ENCODE measurements at places on chromosomes 6 and 20.

- DNase-seq, result no peak
Measured at GRCh38 chr20:1724901-1725300, 67.3 kb upstream of the SIRPG start.

DNA sequence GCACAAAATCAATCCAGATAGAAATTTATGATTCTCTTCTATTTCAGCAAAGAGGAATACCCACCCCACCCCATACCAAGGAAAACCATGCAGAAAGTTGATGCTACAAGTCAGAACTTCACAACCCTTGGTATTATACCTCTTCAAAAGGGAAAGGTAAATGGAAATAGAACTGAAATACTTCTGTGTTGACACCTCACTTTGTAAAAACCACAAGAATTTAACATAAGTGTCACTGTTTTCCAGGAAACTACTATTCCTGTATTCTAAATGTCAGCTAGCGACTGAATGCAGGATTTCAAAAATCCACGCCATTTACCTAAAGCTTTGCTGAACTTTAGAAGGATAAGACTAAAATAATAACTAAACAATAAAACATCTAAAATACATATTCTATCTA lies 3.6 kb downstream of the CPNE1 start:
- no peak for DNase-seq

GRCh38 chr6:164014346-164015087 lies 600.0 kb downstream of the QKI start:
- no peak for DNase-seq

GRCh38 chr20:9036593-9036992 lies 32.3 kb upstream of the PLCB4 start:
- no peak for DNase-seq

- no peak for DNase-seq
Measured at GRCh38 chr6:49743429-49743828, 759 bp downstream of the CRISP3 start.

- no peak for DNase-seq
Measured at GRCh38 chr6:12818324-12818723, 101.8 kb downstream of the PHACTR1 start.

- DNase-seq, result no peak
Measured at GRCh38 chr20:5657876-5658200, 92.4 kb upstream of the SHLD1 start.

All from osteoblast (primary cell).